Posterior cingulate gyrus (tissue), 11 donors: ENCODE measurements at places on chromosomes 6 and 20.

DNA sequence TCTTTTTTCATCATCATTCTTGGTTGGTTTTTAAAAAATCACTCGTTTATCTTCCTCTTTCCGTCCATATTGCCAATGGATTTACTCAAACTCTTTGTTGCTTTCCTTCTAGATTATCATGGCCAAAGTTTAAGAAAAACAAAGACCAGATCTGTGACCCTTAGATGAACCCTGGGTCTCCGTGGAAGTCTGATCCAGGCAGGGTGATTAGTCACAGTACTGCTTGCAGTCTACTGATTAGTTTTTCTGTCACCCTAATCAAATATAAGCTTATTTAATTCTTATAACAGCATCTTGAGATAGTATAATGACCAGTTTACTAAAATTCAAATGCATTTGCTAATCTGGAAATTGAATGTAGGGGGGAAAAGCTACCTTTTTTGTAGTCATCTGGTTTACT lies 6.0 kb upstream of the SMIM28 start:
- no peak for DNase-seq

DNA sequence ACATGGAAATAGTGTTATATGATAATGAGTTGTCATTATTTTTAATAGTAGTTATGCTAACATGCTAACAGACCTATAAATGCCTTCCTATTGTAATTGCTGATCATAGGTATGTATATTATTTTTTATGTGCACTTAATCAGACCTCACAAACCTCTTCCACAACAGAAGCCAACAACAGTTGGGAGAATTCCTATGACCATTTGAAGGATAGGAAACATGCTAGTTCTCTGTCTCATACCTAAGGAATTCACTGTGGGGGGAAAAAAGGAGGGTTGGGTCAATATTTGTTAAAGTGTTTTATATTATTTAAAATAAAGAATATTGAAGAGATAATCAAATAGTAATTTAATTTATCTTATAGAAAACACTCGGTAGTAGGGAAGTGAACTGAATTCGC lies 990.9 kb downstream of the EPHA7 start:
- DNase-seq, result no peak

DNA sequence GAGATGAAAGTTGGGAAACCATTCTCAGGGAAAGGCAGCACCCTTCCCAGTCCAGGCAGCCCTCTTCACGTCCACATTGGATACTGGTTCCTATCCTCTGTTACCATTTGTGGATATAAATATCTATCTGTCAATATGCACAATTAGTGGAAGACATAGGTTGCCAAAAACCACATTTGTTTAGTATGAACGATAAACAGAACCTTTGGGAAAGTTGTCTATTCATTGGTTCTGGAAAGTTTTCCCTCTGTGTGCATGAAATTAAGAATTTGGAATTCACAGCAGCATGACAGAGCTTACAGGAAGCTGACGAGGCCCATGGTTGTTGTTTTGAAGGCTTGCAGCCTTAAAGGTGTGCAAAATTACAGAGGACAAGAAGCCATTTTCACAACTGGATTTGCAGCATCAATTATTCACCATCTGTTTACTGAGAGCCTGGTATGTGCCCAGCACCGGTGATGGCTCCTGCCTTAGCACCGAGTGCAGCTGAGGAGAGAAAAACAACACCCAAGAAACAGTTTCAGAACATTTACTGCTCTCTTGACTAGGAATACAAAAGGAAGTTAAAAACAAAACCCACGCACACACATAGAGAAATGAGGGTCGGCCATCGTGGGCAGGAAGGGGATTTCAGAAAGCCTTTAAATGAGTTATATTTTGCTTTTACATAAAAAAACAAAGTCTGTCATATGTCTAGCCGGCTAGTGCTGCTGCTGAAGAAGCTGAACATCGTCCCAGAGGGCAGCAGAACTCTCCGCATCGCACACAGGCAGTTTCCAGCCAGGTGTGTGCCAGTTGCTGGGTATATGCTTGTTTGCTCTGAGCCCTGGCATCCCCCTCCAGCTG lies 319.6 kb downstream of the FARS2 start:
- DNase-seq, result no peak

- DNase-seq, result no peak
Measured at GRCh38 chr6:56593801-56594318, 48.8 kb downstream of the DST start.

DNA sequence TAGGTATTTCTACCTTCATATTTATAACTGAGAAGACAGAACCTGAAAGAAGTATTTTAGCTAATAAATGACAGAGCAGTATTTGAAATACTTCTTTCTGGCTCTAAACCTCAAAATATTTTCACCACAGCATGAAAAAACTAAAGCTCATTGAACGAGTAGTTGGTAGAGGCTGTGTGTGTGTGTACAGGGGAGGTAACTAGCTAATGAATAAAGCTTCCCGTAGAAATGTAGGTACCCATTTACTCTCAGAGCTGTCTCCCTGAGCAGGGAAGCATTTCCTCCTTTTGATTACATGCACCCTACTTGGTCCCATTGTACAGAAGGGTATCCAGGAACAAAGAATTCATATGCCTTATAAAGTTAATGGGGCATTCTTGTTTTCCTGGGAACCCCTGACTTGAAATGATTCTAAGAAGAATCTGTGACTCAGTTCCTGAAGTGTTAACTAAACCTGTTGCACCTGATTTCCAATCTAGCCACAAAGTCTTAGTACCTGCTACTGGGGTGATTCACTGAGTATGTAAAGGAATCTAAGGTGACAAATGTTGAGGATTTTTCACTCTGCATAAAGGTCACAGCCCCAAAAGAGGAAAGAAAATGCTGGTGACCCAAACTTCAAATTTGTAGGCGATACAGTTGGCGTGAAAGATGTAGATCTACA lies 12.5 kb downstream of the CRYBG1 start:
- DNase-seq, result no peak

DNA sequence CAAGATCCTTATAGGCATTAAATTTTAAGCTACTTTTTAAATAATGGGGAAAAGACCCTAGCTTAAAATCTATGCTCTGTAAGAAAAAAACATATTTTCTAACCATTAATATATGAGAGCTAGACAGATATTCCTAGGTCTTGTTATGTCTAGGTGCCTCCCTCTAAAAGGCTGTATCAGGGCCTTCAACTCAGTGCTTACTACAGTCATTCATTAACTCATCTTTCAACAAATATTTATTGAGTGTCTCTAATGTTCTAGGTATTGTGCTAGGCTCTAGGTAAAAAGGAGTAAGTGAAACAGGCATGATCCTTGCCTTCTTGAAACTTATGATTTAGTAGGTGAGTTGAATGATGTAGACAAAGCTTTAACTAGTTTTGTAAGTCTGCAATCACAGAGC lies 6.4 kb upstream of the STX11 start:
- no peak for DNase-seq

GRCh38 chr6:12610862-12611261 lies 105.7 kb upstream of the PHACTR1 start:
- DNase-seq, result no peak

DNA sequence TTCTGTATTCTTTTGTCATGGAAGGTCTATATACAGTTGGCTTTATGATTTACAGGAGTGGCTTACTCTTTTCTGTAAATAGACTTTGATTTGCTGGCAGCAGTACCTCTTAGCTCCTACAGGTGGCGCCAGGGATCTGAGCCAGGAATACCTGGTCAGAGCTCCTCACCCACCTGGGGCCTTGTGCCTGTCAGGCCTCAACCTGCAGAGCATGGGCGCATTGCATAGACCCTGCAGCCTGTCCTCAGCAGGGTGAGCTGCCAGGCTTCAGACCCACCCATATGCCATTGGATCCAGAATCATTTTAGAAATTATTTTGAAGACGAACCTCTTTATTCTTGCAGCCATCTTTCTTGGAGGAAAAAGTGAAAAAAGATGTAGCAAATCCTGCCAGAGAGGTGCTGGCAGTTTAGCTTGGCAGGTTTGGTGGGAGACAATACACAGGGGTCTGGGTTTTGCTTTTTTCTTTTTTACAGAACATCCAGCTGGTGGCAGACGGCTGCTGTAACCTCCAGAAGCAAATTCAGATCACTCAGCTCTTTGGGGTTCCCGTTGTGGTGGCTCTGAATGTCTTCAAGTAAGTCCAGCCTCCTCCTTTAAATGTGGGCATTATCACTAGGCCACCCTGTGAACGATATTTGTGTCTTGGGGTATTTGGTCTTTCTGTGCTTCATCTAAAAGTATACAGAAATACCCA lies 149.1 kb downstream of the MTHFD1L start:
- DNase-seq, result peak; percentile 55
